ENCODE measurements at places on chromosomes 7 and 10.
A peak's percentile ranks its signal among the peaks of the same experiment; 100 is the strongest.

- DNase-seq, result no peak
Observed at GRCh38 chr10:121640266-121640665, 42.0 kb upstream of the FGFR2 start.

- no peak for DNase-seq
Observed at GRCh38 chr10:2839081-2839725, 228.1 kb upstream of the PFKP start.

GRCh38 chr10:33337326-33337957 is 3.0 kb upstream of the NRP1 start:
- DNase-seq, result no peak

GRCh38 chr10:132069849-132070182 is 4.1 kb downstream of the JAKMIP3 start:
- no peak for DNase-seq

- no peak for DNase-seq
Observed at GRCh38 chr10:95525033-95525418, 36.1 kb downstream of the SORBS1 start.

- DNase-seq, result no peak
Observed at GRCh38 chr10:116685807-116686206, 56.6 kb downstream of the HSPA12A start.

DNA sequence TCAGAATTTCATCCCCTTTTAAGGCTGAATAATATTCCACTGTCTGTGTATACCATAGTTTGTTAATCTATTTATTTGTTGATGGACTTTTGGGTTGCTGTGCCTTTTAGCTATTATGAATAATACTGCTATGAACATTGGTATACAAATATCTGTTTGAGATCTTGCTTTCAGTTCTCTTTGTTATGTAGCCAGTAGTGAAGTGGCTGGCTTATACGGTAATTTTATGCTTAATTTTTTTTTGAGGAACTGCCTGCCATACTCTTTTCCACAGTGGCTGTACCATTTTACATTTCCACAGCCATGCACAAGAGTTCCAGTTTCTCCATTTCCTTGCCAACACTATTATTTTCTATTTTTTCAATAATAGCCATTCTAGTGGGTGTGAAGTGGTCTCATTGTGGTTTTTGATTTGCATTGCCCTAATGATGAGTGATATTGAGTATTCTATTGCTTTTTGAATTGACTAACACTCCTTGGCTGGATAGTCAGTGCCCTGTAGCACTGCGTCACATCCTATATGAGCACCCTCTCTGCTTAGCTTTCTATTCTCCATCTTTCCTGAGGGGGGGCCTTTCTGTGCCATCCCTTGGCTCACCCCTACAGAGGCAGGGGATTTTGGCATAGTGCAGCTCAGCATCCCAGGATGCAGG is 29.4 kb upstream of the RAPGEF5 start:
- no peak for DNase-seq

DNA sequence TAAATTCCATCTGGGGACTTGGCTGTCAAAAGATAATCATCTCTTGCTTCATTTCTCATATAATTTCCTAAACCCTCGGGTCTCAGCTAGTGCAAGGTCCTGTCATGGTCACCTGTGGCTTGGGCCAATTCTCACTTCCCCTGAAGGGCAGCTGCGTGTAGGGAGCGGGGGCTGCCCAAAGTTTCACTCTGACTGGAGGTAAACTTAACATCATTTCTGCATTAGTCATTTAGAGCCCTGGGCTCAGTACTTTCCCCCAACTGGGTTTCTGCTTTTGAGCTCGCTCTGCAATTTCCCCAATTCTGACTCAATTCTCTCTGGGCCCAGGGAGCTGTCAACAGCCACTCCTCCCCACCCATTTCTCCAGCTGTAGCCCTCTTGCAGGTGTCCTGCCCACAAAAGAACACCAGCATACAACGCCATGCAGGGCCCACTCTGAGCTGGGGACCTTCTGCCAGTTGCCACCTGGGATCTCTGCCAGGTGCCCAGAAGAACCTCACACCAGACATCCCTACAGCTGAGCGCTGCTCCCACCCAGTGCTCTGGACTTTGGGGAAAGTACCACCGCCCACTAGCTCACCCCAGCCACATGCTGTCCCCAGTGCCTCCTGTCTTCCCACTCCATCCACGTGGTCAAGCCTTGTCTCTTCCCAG is 37.9 kb downstream of the VOPP1 start:
- peak; percentile 66 for DNase-seq

DNA sequence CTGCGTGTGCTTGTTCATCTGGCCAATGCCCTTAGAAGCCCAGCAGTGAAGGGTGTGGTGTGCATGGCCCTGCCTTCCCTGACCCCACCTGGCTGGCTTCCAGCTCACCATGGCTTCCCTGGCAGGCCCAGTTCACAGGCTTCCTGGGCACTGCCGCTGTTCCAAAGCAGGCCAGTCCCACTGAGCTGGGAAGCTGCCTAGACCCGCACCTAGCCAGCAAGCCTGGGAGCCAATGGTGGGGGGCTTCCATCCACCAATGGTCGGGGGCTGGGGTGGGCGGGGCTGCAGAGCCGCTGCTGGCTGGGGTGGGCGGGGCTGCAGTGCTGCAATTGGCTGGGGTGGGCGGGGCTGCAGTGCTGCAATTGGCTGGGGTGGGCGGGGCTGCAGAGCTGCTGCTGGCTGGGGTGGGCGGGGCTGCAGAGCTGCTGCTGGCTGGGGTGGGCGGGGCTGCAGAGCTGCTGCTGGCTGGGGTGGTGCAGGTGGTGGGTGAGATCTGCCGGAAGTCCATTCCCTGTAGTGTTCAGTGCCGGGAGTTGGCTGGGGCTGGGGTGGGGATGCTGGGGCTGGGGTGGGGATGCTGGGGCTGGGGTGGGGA is 12.4 kb downstream of the CALY start:
- peak; percentile 61 for DNase-seq

- no peak for DNase-seq
Observed at GRCh38 chr10:8183241-8183704, 128.8 kb downstream of the GATA3 start.

DNA sequence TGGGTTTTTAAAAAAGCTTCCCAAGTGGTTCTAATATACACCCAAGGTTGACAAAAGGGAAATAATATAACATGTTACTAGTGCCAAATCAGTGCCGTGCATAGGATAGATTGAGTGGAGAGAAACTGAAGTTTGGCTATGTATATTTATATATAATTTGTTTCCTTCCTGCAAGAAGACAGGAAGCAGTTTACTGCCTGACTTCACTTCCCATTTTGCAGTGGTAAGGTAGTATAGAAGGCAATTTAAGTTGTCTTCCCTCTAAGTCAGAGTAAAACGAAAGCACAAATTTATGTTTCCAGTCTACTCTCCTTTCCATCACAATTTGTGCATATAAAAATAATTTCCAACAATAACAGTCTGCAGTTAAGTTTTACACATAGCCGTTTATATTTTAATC is 3.4 kb upstream of the HYCC1 start:
- no peak for DNase-seq

DNA sequence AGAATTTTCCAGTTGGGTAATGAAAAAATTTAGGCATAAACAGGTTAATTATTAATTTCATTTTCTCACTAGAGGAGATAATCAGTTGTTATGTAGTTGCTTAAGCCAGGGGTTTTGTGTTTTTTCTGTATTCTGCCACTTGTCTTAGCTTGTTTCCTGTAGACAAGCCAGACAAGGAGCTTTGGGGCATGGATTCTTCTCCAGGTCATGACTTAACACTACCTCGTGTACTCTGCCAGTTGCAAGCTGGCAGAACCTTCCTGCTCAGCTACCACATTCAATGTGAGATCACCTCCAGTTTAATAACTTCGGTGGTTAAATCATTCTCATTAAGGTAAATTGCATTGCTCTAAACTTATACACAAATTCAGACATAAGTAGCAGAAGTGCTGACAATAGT is 1.8 kb downstream of the CCM2 start:
- DNase-seq, result no peak

- no peak for DNase-seq
Observed at GRCh38 chr7:135441791-135442190, 68.1 kb downstream of the CNOT4 start.

DNA sequence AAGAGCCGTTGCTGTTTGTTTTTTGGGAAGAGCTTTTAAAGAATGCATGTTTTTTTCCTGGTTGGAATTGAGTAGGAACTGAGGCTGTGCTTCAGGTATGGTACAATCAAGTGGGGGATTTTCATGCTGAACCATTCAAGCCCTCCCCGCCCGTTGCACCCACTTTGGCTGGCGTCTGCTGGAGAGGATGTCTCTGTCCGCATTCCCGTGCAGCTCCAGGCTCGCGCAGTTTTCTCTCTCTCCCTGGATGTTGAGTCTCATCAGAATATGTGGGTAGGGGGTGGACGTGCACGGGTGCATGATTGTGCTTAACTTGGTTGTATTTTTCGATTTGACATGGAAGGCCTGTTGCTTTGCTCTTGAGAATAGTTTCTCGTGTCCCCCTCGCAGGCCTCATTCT is 31.6 kb downstream of the PFKFB3 start:
- no peak for DNase-seq

DNA sequence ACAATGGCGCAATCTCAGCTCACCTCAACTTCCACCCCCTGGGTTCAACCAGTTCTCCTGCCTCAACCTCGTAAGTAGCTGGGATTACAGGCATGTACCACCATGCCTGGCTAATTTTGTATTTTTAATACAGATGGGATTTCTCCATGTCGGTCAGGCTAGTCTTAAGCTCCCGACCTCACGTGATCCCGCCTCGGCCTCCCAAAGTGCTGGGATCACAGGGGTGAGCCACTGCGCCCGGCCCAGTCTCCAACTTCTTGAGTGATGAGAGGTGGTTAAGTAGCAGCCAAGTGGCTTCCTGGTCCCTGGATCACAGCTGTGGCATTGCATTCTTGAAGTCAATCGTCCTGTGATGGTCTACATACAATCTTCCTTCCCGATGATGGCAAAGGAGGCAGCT is 46.1 kb upstream of the NFE2L3 start:
- DNase-seq, result no peak

GRCh38 chr7:50805447-50806125 is 22.9 kb upstream of the GRB10 start:
- no peak for DNase-seq

DNA sequence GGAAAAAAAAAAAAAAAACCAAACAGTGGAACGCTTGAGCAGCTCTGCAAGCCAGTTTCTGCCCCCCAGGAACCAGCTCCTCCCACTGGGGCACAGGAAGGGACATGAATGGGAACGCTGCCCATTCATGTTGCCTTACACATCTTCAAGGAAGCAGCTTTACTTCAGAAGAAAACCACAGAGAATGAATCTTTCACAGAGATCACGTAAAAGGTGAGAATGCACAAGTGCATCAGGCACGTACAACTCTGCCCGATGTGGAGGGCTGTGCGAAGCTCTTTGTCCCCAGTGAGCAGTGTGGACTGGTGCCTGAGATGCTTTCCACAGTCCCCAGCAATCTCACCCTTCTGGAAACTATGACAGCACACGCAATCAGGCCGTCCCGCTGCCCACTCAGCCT is 106.2 kb downstream of the DLG5 start:
- no peak for DNase-seq

- DNase-seq, result no peak
Observed at GRCh38 chr7:157937406-157937805, 600.6 kb downstream of the DNAJB6 start.

DNA sequence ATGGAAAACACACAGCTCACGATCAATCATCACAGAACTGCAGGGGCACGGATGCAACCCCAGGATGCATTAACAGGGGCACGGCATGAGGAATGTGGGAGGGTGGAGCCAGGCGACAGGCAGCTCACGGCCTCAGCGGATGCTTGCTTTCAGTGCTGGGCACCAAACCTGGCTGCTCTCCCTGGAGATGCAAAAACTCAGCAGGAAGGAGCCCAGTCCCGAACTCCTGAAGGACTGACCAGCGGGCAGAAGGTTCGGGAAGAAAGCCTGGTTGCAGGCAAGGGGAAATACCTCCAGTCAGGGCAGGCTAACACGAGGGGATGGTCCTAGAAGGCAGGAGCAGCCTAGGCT is 66.8 kb downstream of the CHST15 start:
- no peak for DNase-seq

DNA sequence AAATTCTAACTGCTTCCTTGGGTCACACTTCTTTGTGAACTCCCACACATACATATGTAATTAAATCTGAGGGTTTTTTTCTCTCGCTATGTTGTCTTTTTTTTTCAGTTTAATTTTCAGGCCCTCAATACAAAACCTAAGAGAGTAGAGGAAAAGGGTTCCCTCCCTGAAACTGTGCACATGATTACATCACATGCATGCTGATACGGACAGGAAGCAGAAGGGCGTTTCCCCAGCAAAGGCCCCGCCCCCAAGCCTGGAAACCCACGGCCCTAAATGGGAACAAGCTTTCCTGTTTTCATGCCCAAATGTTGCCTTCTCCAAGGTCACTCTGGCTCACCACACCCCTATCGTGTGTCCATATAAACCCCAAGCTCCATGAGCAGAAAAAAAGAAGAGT is 115.4 kb downstream of the TEX36 start:
- DNase-seq, result no peak

DNA sequence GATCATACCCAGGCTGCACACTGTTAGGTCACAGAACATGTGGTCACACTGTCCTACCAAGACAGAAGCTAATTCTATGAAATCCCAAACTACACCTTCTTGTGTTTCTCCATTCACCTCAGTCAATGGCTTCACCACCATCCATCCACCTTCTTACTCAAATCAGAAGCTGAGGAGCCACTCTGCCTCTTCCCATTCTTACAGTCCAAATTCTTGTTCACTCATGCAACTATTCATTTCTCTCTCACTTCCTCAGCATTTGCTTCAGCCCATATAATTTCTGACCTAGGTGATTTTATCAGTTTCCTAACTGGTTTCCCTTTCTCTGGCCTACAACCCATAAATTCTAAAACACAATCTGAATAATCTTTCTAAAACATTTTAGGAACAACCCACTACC is 229.2 kb downstream of the LRRN3 start:
- no peak for DNase-seq

DNA sequence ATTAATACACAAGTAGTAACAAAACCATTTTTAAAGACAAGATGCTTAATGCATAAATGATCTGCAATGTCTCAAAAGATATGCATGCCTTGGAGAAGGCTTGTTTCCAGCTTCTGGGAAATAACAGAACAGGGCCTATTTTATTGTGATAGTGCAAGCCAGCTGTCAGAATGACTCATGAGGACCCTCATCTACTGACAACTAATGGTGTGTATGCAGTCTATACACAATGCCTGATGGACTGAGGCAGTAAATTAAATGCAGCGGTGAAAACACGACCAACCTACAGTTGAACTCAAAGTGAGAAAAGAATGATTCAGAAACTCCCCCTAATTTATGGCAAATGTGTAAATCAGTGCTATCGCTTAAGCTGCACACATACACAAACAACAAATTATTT is 46.3 kb downstream of the VPS41 start:
- no peak for DNase-seq

GRCh38 chr10:78007172-78007571 is 22.1 kb downstream of the POLR3A start:
- DNase-seq, result no peak
